Renal cortex interstitium (tissue), 15 donors: ENCODE measurements at places on chromosomes 1 and 21. TPM values are rescaled to one million over a fixed set of nuclear protein-coding genes. Genes with fewer than 3 reads are reported as not detected.

Gene NLRP3
- polyA plus RNA-seq = 0.91 TPM

Gene SRGAP2
- 56.5 TPM for polyA plus RNA-seq

Gene MFSD2A
- polyA plus RNA-seq = 7.5 TPM

Gene GSTM5
- polyA plus RNA-seq = 65.8 TPM

Gene TTC34
- polyA plus RNA-seq = 2.1 TPM
